Activated CD8-positive, alpha-beta memory T cell treated with anti-CD3 and anti-CD28 coated beads for 4 hours (primary cell): ENCODE measurements at places on chromosomes 2 and 18.

- no peak for DNase-seq
Observed at GRCh38 chr2:219681694-219682300, 54.4 kb downstream of the SLC4A3 start.

- DNase-seq = no peak
Observed at GRCh38 chr18:25456334-25457010, 104.5 kb upstream of the ZNF521 start.

- DNase-seq = no peak
Observed at GRCh38 chr2:201872591-201872990, 66.3 kb downstream of the CDK15 start.

DNA sequence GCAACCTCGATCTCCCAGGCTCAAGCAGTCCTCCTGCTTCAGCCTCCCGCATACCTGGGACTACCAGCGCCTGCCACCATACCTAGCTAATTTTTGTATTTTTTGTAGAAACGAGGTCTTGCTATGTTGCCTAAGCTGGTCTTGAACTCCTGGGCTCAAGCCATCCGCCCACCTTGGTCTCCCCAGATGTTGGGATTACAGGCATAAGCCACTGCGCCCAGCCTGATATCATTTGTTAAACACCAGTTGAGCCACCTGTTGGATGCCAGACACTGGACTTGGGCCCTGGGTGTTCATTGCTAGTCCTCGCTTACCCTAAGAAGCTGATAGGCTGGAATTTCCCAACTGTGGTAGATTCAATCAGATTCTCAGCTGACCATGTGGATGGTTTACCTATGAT lies 79.8 kb downstream of the ITGB1BP1 start:
- DNase-seq = no peak

DNA sequence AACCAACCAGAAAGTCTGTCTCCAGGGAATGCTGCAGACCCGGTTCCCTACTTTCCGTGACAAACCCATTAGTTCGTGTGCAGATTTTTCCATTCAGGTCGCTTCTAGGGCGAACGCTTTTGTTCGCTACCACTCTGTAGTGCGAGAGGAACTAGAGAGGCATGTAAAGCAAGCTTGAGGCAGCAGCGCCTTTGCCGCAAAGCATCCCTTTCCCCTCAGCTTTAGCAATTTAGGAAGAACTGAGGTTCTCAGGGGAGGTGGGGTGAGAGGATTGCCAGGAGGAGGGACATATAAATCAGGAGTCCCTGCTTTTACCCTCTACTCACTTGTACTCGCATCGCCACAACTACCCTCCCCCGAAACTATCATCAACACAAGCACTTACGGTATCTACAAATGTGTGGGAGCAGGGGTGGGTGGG lies 748 bp upstream of the ZNF804A start:
- no peak for DNase-seq

- no peak for DNase-seq
Observed at GRCh38 chr2:84963692-84964405, 7.1 kb upstream of the KCMF1 start.

DNA sequence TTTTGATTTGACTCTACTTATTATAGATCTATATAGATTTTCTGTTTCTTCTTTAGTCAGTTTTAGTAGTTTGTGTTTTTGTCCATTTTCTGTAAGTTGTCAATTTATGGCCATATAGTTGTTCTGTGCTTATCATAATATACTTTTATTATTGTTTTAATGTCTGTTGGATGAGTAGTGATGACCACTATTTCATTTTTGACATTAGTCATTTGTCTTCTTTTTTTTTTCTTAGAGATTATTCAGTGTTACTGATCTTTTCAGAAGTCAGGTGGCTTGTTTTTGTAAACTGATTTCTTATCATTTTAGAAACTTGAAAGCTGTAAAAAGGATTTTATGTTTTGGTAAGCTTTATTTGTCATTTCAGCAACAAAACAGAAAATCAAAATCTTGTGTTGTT lies 57.3 kb downstream of the EPC2 start:
- no peak for DNase-seq
